ENCODE measurements at places on chromosomes 12 and 14. TPM values are rescaled to one million over a fixed set of nuclear protein-coding genes. Genes with fewer than 3 reads are reported as not detected.

PLA2G1B gene
- 1.1 TPM for total RNA-seq

RNASE3 gene
- not detected for total RNA-seq

RDH12 gene
- total RNA-seq = not detected

SPATS2 gene
- 24.2 TPM for total RNA-seq

LMO3 gene
- not detected for total RNA-seq

MFAP5 gene
- total RNA-seq = 40.2 TPM

All from chondrocyte (in vitro differentiated cells).